Esophagus squamous epithelium (tissue), 5 donors: ENCODE measurements at places on chromosomes 6 and 20.

- DNase-seq = no peak
Observed at GRCh38 chr6:42742116-42742894, 3.6 kb downstream of the TBCC start.

- no peak for DNase-seq
Observed at GRCh38 chr20:62632575-62633090, 9.7 kb upstream of the SLCO4A1 start.

DNA sequence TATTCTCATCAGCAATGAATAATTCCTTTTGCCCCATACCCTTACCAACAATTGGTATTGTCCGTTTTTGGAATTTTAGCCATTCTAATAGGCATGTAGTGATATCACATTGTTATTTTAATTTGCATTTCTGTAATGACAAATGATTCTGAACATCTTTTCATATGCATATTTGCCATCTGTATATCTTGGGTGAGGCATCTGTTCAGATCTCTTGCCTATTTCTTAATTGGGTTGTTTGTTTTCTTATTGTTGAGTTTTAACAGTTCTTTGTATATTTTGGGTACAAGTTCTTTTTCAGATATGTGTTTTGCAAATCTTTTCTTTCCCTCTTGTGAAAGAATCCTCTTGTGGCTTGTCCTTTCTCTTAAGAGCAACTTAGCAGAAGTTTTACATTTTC is 69.6 kb downstream of the ZNF292 start:
- DNase-seq = no peak

- no peak for DNase-seq
Observed at GRCh38 chr6:69647726-69648125, 149.1 kb downstream of the LMBRD1 start.

DNA sequence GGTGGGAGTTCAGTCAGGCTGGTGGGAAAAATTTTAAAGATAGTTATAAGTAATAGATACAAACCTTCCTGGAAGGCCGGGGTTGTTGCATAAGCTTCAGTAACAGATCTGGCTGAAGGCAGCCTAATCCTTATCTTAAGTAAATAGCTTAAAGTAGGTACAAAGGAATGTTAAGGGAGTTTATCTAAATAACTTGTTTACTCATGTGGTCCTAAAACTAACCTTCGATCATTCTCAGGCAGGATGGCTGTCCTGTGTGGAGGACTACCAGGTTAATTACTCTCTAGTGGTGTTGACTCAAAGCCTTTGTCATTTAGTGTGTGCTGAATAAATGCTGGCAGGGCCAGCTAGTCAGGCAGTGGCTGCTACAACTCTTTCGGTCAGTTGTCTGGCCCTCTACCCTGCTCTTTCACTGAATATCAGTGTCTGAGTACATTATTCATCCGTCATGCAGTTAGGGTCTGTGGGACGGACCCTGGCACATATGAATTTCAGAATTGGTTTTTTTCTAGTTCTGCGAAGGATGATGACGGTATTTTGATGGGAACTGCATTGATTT is 131.6 kb upstream of the TAB2 start:
- DNase-seq = no peak

- no peak for DNase-seq
Observed at GRCh38 chr6:151655099-151655498, 152.4 kb upstream of the ESR1 start.

DNA sequence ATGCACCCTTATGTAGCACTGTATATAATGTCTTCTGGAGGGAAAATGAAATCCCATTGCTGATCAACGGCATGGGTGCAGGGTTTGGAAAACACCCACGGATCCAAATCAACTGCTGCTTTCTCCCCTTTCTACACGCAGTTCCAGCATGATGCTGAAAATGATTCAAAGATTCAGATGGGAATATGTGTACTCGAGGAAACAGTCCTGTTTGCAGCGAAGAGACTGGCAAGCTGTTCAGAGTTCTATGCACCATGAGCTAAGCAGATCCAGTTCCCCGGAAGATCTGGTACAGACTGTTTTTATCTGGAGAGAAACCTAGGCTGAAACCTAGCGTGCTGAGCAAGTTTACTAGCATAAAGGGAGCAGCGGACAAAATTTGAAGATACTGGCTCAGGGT is 47.9 kb upstream of the CDH4 start:
- DNase-seq = no peak

- DNase-seq = no peak
Observed at GRCh38 chr6:93580446-93580845, 161.1 kb upstream of the EPHA7 start.

DNA sequence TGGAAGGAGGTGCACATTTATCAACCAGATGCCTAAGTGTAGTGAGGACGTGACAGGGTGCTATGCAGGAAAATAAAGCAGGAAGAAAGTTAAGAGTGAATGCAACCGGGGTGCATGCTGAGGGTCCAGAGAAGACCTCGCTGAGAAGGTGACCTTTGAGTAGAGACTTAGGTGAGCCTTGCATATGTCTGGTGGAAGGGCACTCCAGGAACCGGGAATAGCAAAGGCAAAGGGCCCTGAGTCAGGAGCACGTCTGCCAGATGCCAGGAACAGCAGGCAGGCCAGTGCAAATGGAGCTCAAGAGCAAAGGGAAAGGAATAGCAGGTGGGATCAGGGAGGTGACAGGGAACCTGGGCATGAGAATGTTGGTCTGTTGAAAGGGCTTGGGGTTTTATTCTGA is 445.5 kb downstream of the PREX1 start:
- DNase-seq = no peak

DNA sequence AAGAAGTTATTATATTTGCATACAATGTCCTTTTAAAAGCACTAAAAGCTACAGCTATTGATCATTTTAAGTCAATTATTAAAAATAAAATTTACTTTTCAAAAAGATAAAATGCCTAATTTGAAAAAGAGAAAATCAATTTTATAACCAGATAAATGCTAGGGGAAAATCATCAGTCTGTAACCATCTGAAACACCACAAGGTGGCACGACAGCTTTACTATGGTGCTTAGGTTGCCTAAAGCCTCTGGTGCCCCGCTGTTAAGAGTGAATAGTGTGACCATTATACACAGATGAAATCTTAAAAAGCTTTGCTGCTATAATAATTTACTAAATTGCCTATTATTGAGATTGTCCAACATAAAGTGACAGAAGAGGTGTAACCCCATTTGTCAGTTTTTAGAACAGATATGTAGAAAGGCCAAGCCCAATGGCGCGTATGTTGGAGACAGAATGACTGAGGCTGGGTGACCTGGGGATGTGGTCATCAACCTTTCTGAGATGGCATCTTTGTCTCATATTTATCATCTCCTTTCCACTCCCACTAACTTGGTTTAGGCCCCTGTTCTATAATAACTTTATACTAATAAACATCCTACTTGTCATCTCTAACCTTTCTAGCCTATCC is 100.8 kb downstream of the MOXD1 start:
- no peak for DNase-seq

DNA sequence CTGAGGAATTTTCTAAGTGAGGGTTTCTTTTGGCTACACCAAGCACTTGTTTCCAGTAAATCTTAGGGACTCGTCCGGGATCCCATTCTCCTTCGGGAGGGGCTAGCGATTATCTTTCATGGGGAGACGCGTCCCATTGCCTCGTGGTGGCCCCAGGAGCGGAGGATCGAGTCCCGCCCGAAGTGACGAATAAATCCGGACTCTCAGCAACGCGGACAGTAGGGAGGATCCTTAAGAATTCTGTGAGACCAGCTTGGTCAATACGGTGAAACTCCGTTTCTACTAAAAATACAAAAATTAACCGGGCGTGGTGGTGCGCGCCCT is 69.1 kb upstream of the PRSS16 start:
- DNase-seq = no peak

GRCh38 chr6:28657769-28658465 is 132.2 kb downstream of the GPX5 start:
- no peak for DNase-seq

DNA sequence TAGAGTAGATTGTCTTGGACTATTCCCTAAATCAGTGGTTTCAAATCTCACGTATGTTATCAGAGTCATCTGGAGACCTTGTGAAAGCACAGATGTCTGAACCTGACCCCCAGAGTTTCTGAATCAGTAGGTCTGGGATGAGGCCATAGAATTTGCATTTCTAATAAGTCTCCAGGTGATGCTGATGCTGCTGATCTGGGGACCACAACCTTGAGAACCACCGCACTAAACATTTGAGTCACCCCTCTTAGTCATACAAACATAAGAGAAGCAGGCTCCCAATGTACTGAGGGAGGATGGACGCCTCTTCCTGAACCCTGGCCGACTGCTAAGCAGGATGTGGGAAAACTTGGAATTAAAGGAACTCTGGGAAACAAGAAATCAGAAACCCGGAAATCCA is 187.8 kb upstream of the PRDM1 start:
- no peak for DNase-seq

DNA sequence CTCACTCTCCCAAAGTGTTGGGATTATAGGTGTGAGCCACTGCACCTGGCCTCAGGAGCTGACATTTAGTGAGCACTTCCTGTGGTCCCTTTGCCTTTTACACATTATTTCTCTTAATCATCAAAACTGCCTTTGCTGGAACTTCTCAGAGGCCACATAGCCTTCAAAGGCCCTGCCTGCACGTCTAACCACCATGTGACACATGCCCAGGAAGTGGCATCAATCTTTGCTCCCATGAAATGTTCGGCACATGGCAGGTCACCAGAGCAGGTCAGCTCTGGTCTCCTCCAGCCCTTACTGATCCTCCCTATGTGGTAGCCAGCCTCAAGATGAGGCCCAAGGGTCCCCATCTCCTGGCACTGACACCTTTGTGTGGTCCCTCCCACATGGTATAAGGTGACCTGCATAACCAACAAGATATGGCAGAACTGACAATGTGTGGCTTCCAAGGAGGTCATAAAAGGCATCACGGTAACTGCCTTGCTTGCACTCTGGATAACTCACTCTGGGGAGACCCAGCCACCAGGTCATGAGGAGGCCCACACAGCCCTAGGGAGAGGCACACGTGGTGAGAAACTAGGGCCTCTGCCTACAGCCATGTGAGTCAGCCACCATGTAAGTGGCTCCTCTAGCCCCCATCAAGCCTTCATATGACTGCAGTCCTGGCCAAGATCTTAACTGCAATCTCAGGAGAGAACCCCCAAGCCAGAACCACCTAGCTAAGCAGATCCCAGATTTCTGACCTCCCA is 28.8 kb upstream of the HMGA1 start:
- DNase-seq = no peak

DNA sequence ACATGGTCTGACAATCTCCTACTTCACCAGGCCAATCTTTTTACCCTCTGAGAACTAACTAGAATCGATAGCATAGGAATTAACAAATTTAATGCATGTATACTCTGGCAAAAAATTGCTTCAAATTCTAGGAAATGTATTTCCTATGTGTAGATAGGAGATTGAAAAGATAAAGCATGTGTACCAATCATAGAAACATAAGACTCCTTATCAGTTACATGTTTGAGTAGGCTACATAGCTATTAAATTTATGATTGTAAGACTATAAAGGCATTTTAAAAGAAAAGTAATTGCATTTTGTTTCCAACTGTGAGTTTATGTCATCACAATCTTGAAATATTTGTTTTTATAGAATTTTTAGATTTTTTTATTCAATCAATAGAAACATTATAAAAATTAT is 196.6 kb upstream of the HEY2 start:
- DNase-seq = no peak
